ENCODE measurements at places on chromosomes 5 and 9.

DNA sequence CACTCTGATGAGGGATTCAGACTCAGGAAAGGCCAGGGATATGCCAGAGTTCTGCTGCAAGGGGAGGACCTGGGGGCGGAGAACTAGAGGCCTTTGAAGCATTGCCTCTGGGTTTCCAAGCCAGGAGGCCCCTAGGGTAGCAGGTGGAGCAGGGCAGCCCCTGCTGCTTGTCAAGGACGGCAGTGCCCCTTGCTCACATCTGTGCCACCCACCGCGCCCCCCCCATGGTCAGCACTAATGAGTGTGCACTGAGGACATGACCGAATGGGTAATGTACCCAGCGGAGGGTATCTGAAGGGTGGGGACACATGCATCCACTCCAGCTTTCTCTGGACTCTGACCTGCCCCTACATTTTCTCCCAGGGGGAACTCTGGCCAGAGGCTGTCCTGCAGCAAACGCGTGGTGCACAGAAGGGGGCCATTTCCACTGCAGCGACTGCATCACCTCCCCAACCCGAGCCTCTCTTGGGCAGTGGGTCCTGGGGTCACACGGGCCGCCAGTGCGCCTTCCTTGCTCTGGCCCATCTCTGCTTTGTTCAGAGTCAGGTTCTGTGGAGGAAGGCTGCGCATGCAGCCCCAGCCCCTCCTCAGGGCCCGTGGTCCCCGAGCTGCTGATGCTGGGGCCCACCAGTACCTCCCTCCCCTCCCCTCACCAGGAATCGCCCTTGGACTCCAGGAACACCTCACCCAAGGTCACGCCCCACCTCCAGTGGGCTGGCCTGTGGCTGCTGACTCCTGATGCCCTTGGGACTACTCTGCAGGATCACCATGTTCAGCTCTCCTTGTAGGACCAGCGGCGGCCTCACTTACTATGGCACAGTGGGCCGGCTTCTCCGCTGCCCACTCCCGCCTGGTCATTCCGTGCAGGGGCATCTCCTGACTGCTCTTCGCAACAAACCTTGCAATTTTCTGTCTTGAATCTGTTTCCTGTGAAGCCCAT is 31.2 kb downstream of the STC2 start:
- no peak for DNase-seq

DNA sequence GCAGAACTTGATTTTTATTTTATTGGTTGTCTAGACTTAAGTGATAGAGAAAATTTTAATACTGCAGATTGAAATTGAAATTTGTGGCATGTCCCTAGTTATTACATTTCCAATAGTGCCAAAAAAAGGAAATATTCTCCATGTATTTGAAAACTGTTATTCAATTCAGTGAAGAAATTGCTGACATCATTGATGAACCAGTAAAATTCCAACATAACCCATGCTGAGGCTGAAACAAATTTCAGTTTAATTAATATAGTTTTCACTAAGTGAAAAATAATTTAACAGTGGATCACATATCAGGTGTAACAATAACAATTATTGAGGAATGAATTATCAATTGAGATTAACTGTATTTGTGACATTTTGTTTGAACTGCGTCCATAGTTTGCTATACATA is 38.7 kb downstream of the LURAP1L start:
- DNase-seq, result no peak

GRCh38 chr9:136544548-136544963 is 1.3 kb downstream of the NOTCH1 start:
- DNase-seq, result peak; percentile 76

GRCh38 chr5:135995976-135996375 is 32.8 kb upstream of the TGFBI start:
- no peak for DNase-seq

- DNase-seq, result no peak
Observed at GRCh38 chr5:1831257-1831656, 30.1 kb downstream of the NDUFS6 start.

- no peak for DNase-seq
Observed at GRCh38 chr9:128899566-128900322, 17.8 kb downstream of the LRRC8A start.

DNA sequence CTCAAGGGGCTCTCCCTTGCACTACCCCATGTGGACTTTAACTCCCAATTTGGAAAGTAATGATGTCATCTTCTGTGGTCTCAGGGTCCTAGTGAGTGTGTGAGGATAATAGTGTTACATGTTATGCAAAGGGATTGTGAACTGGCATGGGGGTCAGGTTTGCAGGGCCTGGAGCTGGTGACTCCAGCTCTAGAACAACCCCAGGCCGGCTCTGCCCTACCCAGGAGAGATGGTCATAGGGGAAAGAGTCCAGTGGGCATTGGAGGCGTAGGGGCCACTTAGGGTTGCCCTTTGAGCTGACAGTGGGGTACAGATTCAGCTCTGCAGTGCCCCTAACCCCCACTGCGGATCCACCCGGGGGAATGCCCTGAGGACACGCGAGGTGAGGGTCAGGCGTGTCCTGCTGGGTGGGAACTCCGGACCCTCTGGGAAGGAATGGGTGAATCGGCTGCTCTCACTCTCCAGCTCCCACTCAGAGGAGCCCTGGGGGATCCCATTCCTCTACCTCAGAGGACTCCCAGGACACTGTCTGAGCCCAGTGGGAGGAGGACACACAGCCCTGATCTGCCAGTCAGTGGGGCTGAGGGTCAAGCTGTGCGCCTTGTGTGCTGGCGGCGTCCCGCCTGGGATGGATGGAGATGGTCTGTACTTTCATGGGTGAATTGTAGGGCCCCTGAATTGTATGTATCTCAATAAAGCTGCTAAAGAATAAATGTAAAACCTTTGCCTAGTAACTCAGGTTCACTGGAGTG is 2.5 kb upstream of the NKD2 start:
- no peak for DNase-seq

GRCh38 chr5:14250084-14250695 is 107.0 kb downstream of the TRIO start:
- no peak for DNase-seq

DNA sequence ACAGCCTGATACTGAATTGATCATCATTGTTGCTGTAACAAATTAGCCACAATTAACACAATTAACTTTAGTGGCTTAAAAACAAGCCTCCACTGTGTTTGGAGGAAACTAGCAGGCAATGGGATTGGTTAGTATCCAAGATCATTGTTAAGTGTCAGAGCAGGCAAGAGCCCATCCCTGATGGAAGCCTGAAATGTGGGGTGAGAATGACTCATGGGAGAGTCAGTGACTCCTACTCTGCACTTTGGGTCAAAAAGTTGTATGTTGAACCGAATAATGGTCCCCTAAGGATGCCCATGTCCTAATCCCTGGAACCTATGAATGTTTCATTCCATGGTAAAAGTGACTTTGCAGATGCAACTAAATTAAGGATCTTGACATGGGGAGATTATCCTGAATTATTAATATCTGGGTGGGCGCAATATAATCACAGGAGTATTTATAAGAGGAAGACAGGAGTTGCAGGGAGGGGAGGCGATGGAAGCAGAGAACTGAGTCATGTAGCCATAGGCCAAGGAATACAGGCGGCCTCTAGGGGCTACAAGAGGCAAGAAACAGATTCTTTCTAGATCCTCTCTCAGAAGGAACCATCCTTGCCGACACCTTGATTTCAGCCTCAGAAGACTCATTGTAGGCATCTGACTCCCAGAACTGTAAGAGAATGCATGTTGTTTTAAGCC is 28.8 kb downstream of the ALG2 start:
- no peak for DNase-seq

DNA sequence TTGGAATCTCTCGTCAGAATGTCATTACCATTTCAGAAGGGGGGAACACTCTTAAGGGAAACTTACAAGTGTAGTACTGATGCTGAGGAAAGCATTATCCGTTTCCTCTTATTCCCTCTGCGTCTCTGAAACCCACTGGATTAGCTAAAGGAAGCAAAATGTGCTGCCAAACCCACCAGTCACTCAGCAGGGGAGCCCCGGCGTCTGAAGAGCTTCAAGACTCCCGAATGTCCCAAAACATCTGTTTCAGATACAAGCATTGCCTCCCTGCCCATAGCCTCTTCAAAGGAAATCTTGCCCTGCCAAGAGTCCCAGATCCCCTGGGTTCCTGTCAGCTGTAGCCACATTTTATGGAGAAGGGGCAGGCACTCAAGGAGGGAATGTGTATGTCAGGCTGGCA is 1.0 kb upstream of the HCN1 start:
- DNase-seq, result no peak

DNA sequence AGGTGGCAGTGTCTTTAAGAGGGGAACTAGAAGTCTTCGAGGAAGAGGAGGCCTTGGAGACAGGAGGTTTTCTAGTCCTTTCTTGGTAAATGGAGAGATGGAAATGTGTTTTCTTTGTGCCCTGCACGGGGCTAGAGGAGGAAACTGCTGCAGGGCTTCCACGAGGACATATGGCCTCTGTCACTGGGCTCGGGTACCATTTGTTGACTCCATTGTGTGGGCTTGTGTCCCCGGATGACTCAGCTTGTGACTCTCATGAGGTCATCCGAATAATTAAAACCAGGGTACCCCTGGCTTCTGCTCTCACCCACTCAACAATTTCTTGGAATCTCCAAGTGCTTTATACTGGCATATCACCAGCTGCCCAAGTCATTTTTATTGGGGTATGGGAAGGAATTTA is 261.7 kb downstream of the KIF4B start:
- no peak for DNase-seq

DNA sequence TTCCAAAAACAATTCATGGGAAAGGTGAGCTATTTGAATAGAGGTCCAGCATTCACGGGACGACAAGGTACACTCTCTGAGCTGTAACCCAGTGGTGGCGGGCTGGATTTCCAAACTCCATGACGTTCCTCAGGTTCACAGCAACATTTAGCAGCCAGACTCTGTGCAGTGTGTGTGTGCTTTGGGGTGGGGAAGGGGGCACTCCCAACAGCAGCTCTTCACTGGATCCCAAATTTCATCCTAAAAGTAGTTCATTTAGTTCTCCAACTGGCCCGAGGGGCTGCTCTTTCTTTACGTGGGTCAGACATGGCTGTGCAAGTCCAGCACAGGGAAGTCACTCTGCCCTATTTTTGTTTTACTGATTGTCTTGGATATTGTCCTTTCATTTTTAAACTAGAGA is 98.0 kb upstream of the IRX2 start:
- no peak for DNase-seq

DNA sequence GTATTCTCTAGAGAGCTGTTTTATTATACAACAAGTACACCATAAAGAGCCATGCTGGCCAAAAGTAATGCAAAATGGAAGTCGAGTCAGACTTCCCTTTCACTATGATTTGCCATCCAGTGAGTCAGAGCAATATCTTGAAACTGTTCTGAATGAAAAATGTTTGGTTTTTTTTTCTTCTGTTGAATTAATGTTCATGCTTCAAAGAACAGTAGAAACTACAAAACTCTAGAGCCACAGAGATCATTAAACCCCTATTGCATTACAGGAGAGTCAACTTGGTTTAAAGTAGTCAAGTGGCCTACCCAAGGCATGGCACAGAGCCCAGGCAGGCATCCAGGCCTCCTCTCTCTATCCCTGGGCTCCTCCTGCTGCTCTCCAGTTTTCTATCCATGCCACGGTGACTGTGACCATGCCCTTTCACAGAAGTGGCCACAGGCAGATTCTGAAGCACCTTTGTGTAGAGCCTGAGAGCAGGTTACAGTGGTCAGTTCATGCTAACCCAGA is 358.9 kb downstream of the DEPDC1B start:
- DNase-seq, result no peak

GRCh38 chr5:160356550-160357347 is 13.7 kb downstream of the C1QTNF2 start:
- no peak for DNase-seq

DNA sequence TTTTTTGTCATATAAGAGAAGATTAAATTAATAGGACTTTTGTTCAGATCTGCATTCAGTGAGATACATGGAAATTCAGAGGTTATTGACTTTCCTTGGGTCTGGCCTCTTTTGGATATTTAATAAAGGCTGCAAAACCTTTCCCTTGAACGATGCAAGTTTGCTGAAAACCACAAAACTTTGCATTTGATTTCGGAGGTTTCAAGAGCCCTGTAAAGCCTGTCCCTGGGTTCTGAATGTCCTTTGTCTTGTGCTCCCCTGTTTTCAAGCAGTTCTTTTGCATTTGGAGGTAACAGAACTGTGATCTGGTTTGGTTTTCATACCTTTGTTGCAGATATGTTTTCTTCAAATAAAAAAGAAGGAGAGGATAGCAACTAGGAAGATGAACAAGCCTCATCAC is 188.1 kb upstream of the DMRT1 start:
- no peak for DNase-seq

GRCh38 chr5:68479524-68479923 is 264.0 kb downstream of the PIK3R1 start:
- DNase-seq, result peak; percentile 61

- no peak for DNase-seq
Observed at GRCh38 chr5:4847766-4848165, 292.4 kb upstream of the ADAMTS16 start.

DNA sequence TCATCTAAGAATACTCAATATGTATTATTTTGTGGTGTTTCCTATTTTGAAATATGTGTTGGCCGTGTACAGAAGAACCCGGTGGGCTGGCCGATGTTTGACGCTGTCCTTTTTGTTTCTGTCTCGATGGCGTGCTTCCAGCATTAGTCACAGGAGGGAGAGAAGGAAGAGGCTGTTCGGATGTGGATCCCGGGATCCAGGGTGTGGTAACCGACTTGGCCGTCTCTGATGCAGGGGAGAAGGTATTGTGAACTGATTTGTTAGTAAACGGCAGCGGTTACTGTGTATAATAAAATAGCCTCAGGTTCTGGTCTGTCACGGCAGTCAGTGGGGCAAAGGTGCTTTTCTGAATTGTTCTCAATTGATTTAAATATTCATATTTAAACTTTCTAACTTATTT is 275.0 kb downstream of the ARHGEF28 start:
- no peak for DNase-seq

DNA sequence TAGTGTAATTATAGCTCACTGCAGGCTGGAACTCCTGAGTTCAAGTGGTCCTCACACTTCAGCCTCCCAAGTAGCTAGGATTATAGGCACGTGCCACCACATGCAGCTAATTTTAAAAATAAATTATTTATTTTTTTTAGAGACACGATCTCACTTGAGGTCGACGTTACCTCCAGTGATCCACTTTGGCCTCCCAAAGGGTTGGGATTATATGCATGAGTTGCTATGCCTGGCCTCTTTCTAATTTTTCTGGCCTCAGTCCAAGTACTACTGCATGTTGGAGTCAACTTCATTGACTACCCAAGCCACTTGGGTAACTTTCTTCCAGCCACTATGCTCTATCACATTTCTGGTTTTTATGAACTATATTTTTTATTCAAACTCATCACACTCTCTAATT is 148.3 kb downstream of the EFNA5 start:
- no peak for DNase-seq

- DNase-seq, result peak; percentile 71
Observed at GRCh38 chr9:128921881-128922763, 1.3 kb downstream of the PHYHD1 start.

- DNase-seq, result no peak
Observed at GRCh38 chr9:98402019-98402840, 146.8 kb upstream of the TBC1D2 start.
